ENCODE measurements at places on chromosomes 2 and 18.

DNA sequence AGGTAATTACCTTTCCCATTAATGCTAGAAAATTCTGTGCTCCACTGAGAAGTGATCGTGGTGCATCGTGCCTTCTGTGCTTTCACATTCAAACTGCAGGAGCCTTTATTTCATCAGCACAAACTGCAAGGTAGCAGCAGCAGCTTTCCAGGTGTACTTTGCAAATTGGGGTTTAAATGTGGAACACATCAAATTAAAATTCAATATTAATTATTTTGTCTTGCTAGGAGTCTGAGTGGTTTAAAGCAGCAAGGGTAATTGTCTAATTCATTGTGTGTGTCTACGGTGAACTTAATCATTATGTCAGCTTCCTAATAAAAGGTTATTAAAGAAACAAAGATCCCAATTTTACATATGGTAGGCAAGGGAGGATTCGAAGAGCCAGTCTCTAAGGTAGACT is 180.8 kb upstream of the ATP5MC3 start:
- no peak for DNase-seq

DNA sequence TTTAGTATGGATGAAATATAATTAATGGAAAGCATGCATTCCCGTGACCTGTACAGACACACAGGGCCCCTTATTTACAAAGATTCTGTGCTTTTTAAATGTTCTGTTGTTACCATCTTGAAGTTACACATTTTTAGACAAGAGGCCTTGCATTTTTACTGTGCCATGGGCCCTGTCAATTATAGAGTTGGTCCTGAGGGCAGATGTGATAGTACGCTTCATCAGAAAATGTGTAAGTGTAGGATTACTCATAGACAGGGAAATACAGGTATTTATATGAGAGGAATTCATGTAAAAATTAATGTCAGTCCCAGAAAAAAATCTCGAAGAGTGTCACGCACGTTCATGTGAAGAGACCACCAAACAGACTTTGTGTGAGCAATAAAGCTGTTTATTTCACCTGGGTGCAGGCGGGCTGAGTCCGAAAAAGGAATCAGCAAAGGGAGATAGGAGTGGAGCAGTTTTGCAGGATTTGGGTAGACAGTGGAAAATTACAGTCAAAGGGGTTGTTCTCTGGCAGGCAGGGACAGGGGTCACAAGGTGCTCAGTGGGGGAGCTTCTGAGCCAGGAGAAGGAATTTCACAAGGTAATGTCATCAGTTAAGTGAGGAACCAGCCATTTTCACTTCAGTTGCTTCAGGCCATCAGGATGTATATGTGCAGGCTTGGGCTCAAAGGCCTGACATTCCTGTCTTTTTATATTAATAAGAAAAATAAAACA is 12.2 kb upstream of the ALPK2 start:
- DNase-seq = no peak

GRCh38 chr2:106703161-106703560 is 182.8 kb downstream of the ST6GAL2 start:
- no peak for DNase-seq

GRCh38 chr18:39425172-39425850 is 1859.7 kb upstream of the CELF4 start:
- DNase-seq = no peak
